ENCODE measurements at places on chromosomes 12 and 14.

DNA sequence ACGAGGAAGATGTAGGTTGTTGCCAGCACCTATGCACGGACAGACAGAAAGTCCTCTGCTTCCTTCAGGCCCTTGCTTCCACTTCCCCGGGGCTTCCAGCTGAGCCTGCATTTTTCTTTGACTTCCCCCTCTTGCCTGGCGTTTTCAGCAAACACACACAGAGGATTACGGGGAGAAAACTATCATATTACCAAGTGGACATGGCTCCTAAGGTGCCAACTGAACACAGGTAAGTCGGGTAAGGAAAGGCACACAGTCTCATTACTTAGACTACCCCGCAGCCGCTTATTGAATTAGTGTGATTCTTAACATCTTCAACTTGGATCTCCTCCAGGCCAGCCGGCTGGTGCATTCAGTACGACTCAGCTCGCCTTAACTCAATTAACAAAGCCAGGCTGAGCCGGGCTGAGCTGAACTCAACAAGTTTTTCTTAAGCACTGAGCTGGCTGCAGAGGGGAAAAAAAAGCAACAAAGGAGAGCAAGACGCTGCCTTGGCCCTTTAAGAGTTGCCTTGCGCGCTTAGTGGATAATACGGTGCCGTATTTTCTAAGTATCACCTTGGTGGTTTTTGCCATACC is 19.2 kb upstream of the MAP1LC3B2 start:
- DNase-seq, result no peak

- DNase-seq, result no peak
Observed at GRCh38 chr12:5163661-5164060, 120.0 kb downstream of the KCNA5 start.

GRCh38 chr14:54975856-54976255 is 51.0 kb downstream of the WDHD1 start:
- DNase-seq, result no peak

DNA sequence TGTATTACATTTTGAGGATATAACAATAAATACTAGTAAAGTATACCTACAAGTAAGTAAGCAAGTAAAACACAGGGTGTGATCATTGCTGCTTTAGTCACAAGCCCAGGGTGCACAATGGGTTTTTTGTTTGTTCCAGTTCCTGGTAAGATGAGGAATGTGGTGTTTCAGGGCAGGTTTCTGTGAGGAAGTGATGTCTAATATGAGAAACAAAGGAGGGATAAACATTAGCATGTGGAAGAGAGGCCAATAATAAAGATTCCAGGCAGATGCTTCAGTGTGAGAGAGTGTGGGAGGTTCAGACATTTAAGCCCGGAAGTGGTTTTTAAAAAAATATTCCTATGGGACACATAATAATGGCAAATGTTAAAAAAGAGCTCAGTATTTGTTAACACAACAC is 808.1 kb upstream of the USP15 start:
- DNase-seq, result no peak

- no peak for DNase-seq
Observed at GRCh38 chr12:15689751-15690191, 99.4 kb downstream of the EPS8 start.

DNA sequence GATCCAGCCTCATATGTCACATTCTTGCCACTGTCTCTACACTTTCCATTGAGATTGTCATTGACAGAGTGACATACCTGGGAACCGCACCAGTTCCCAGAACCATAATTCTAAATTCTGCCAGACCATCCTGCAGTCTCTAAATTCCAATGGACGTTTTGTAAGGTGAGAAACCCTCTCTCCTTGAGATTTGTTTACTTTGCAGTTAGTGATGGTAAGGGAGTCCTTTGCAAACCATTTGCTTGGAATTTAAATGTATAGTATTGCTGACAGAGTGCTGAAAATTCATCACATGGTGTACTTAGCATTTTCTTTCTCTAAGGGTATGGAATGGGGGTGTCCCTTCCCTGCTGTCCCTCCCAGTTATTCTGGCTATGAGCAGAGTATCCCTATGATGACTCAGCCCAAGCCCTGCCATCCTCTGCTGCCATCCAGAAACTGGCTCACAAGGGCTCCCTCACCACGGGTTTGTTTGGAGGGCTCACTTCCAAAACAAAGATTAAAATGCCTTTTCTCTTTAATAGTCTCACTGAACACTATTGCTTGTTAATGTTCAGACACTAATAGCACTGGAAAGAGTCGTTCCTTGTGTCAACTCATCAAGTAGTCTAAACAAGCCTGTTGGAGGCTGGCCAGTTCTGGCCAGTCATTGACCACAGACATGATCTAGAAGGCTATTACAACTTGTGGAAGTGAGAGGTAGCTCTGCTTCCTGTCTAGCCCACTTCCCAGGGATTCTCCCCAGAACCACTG is 129.0 kb upstream of the HMGA2 start:
- no peak for DNase-seq

DNA sequence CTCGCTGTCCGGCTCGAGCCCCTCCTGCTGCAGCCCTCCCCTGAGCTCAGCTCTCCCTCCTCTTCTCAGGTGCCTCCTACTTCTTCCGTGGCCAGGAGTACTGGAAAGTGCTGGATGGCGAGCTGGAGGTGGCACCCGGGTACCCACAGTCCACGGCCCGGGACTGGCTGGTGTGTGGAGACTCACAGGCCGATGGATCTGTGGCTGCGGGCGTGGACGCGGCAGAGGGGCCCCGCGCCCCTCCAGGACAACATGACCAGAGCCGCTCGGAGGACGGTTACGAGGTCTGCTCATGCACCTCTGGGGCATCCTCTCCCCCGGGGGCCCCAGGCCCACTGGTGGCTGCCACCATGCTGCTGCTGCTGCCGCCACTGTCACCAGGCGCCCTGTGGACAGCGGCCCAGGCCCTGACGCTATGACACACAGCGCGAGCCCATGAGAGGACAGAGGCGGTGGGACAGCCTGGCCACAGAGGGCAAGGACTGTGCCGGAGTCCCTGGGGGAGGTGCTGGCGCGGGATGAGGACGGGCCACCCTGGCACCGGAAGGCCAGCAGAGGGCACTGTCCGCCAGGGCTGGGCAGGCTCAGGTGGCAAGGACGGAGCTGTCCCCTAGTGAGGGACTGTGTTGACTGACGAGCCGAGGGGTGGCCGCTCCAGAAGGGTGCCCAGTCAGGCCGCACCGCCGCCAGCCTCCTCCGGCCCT is 22.8 kb downstream of the MMP17 start:
- DNase-seq, result no peak

- DNase-seq, result no peak
Observed at GRCh38 chr14:65281991-65282895, 130.3 kb upstream of the FUT8 start.
